ENCODE measurements at places on chromosomes 6 and 20.

- ATAC-seq = no peak
Observed at GRCh38 chr6:130598021-130598989, 228.9 kb upstream of the SMLR1 start.

DNA sequence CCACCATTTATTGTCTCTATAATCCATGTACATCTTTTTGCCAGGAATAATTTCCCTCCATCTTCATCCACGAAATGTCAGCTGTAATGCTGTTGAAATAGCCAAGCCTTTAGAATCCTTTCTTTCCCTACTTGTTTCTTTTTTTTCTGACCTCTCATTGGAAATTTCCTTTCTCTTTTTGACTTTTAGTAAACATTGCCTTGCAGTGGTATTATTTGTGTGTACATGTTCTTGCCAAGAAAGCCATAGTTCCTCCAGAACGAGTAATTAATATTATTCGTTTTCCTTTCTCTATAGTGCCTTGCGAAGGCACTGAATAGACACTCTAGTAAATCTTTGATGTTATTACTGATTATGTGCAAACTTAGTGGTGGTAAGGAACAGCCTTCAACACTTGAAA is 282.2 kb downstream of the GJA1 start:
- ATAC-seq = no peak

DNA sequence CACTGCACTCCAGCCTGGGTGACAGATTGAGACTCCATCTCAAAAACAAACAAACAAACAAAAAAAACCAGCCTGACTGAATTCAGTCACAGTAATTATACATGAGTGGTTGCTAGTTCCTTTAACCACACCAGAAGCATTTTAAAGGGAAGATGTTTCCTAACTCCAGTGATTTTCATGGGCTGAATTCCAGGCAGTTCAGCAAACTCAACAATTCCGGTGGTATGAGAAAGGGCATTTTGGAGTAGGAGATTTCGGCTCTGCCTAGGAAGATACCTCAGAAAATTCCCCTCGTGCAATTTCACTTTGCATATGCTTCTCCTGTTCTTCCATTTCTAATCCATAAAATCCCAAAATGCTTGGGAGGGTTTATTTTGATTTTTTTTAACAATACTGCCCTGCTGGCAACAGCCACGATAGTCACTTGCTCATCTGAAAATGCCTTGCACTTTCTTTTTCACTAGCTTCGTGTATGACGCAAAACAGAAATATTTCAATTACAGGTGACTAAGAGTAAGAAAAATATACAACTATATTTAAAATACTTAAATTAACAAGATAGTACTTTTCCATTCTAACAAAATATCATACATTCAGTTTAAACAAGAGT is 48.3 kb upstream of the IPCEF1 start:
- no peak for ATAC-seq

DNA sequence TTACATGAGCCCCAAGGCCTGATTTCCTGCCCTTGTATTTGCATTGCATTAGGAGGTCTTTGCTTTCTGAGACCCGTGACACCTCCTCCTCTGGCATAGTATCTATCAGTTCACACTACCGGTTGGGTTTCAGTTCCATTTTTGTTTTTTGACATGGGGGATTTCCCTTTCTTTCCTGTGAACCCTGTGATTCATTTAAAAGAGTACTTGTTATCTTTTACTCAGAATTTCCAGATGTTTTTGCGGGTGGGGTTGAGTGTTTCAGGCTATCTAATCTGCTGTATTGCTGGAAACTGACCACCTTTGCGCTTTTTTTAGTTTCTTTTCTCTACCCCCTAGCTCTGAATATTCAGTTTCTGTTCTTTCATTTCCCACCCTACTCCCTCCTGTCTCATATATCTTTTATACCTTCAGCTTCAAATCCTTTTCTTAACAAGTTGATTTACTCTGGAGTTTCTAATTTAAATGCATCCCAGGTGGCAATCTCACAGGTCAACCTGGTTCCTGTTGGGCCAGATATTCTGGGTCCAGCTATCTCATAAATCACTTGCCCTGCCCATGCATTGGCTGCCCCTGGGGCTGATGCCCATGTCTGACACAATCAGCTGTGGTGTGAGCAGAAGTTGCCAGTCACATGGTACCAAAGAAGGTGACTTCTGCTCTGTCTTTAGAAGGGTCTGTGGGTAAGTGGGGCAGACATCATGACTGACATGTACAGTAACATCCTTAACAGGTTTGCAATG is 14.3 kb upstream of the NCOA3 start:
- ATAC-seq = no peak

DNA sequence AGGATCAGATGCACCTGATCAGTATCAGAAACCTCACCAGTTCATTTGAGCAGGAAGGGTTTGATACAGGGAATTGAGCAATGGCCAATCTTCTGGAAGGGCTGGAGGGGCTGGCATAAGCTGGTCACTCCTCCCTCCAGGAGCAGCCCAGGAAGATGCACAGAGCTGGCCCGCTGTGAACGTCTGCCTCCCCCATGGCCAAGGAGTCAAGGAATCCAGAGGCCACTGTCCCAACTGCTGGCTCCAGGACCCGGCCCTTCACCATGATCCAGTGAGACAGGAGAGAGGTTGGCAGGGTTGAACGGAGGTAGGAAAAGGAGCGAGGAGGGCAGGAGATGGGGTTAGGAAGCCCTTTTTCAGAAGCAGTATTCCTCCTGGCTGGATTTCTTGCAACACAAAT is 113.9 kb upstream of the CST7 start:
- no peak for ATAC-seq

DNA sequence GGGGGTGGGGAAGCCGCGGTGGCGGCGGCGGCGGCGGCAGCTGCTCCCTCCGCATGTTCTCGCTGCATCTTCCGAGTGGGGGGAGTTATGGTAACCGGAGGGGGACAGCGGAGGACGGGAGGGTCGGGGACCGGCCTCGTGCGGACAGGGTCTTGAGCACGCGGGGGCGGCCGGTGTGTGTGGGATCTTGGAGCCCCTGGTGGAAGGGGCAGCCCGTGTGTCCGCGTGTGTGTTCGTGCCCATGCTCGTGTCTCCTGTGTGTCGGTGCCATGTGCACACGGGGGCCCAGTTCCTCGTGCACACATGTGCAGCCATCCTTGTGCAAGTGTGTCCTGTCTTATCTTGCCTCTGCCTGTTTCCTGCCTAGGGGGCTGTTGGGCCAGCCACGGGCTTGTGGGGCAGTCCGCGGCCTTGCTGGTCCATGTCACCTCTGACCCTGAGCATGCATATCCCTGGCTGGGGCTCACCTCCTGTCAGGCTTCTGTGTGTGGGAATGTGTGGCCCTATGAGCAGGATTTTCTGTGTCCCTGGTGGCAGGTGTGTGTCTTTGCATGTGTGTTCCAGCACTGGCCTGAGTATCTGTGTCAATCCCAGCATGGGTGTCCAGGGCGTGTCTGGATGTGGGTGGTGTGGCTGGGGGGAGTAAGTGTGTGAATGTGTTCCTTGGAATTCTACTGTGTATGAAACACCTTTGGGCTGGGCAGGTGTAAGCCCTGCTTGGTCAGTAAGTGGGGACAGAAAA is 8.5 kb downstream of the SYNGAP1 start:
- no peak for ATAC-seq
